ENCODE measurements at places on chromosomes 4 and X.

GRCh38 chr4:123966990-123967769, 570.6 kb downstream of the SPRY1 start:
- no peak for DNase-seq

- DNase-seq, result no peak
These were observed 75.3 kb downstream of the SLIT2 start for GRCh38 chr4:20326977-20327376.

DNA sequence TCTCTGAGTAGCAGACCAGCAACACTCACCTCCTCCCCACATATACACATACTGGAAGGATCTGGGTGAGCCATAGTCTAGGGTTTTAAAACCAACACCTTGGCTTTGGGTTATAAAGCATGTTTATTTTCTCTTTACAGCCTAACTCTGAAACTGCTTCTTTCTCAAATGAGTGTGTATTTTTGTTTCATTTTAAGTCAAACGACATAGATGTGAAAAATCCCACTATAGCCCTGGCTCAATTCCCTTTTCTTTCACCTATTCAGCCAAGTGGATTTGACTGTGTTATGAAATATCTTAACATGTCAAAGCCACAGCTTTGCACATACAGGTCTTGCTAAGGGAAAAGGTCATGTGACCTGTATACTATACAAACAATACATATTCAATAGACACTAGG, 13.8 kb downstream of the NEXMIF start:
- DNase-seq, result no peak

- DNase-seq, result peak; percentile 64
These were observed 170.7 kb downstream of the SLIT2 start for GRCh38 chr4:20422398-20422797.

DNA sequence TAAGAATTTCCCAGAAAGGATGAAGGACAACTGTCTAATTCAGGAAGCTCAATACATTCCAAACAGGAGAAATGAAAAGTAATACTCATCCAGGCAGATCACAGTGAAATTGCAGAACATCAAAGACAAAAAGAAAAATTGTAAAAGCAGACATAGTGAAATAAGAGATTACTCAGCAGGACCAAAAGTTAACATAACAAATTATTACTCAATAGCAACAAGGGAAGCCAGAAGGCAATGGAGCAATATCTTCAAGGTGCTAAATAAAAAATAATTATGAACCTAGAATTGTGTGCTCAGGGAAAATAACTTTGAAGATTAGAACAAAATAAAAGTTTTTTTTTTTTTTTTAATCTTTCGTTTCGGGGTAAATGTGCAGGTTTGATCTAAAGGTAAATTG, 30.5 kb upstream of the ENPP6 start:
- DNase-seq, result no peak

GRCh38 chr4:13907255-13907751, 279.8 kb upstream of the BOD1L1 start:
- DNase-seq, result peak; percentile 76

GRCh38 chr4:97104666-97105065, 1038.6 kb downstream of the STPG2 start:
- DNase-seq, result no peak

DNA sequence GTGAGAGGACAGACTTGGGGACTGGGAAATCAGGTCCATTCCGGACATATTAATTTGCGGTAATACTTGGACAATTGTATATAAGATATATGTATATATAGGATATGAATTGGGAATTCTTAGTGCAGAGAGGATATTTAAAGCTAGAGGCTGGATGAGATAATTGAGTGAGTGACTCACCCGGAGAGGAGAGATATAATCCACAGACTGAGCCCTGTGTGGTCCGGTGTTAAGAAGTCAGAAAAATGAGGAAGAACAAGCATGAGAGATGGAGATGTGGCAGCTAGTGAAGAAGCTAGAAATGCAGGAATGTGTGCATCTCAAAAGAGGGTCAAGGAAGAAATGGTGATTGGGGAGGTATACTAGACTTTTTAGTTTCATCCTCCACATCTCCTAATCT, 336.2 kb downstream of the SLC7A11 start:
- DNase-seq, result no peak

DNA sequence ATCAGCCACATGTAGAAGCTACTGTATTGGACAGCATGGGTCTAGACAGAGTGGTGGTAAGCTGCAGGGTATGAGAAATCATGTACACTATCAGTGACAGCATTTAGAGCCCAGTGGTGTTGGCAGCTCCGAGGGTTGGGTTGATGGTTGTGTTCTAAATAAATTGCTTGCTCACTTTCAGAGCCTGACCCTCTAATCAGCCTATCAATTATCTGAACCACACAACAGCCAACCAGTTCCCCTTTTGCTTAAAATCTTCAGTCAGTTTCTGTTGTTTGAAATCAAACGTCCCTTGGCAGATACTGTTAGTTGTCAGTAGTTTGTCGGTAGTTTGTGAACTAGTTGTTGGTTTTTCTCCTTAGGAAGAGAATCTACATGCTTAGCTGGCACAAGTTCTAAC, 99.8 kb upstream of the RAI2 start:
- DNase-seq, result no peak

GRCh38 chr4:177384856-177385397, 57.3 kb downstream of the AGA start:
- DNase-seq, result no peak

DNA sequence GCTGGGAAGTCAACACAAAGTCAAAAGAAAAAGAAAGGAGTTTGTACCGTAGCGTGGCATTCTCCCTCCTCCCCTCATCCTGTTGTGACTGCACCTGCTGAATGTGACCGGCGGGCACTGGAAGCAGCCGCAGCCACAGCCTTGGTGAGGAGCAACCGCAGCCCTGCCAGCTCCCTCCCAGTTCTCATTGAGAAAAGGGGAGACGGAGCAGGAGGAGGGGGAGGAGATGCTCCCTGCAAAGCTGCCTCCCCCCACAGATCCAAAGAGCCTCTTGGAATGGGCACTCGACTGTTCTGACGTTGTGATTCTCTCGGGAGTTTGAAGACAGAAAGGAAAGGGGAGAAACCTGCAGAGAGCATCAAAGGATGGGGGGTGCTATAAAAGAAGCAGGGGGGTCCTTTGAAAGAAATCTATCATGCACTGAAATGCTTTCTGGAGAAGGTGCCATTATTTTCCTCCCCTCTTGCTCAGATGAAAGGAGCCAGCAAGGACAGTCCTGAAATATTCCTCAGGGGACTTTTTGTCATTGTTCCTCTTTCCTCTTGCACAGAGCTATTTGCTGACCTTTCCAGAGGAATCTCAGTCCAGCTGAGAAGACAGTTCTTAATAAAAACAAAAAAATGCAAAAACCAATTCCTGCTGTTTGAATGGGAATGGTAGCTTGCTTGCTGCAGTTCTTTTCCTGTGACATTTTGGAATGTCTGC, 429.7 kb downstream of the MAPK10 start:
- no peak for DNase-seq

DNA sequence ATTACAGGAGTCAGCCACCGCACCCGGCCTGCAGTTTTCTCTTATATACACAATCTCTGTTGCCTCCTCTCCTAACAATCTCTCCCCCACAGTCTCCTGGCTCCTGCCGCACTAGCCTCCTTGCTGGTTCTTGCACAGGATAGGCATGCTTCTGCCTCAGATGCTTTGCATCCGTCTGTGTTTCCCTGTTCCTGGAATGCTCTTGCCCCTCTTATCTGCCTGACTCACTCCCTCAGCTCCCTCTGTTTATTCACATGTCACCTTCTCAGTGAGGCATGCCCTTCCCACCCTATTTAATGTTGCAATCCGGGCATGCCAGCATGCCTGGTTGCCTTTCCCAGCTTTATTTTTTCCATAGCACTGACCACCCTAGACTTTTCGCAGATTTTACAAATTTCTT, 161.9 kb downstream of the PHF8 start:
- DNase-seq, result no peak

DNA sequence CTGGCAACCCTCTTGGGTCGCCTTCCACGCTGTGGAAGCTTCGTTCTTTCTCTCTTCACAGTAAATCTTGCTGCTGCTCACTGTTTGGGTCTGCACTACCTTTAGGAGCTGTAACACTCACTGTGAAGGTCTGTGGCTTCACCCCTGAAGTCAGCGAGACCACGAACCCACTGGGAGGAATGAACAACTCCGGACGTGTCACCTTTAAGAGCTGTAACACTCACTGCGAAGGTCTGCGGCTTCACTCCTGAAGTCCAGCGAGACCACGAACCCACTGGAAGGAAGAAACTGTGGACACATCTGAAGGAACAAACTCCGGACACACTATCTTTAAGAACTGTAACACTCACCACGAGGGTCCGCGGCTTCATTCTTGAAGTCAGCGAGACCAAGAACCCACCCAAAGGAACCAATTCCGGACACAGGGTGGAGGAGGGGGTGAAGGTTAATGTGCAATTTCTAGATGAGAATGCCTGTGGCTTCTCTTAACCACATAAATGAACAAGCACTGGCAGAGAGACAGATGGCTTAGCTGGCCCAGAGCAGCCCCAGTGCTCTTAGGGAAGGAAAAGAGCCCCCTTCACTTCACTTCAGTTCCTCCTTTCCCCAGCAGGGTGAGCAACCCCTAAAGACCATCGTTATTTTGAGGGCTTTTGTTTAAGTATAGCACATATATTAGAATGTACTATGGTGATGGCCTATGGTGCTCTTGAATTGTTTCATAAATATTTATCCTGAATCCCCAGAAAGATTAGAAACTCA, 73.0 kb downstream of the LUZP4 start:
- no peak for DNase-seq

DNA sequence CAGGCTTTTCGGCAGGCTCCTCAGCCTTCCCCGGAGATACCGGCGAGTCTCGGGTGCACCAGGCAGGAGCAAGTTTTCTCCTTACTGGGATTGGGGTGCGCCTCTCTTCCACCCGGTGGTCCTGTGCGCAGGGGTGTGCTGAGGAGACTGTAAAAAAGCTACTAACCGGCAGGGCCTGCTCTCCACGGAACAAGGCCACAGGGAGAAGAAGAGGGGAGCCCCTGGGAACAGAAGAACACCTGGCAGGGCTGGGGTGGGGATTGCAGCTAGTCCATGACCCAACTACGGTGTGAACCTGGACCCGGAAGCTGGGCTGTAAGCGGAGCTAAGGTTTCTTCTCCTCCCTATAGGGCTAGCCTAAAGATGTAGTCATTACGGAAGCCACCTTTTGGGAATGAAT, 17.7 kb upstream of the ZIC3 start:
- DNase-seq, result no peak

- DNase-seq, result no peak
These were observed 2184.4 kb upstream of the AGA start for GRCh38 chr4:179626687-179627086.

GRCh38 chr4:10096201-10096977, 20.2 kb downstream of the WDR1 start:
- DNase-seq, result peak; percentile 84

DNA sequence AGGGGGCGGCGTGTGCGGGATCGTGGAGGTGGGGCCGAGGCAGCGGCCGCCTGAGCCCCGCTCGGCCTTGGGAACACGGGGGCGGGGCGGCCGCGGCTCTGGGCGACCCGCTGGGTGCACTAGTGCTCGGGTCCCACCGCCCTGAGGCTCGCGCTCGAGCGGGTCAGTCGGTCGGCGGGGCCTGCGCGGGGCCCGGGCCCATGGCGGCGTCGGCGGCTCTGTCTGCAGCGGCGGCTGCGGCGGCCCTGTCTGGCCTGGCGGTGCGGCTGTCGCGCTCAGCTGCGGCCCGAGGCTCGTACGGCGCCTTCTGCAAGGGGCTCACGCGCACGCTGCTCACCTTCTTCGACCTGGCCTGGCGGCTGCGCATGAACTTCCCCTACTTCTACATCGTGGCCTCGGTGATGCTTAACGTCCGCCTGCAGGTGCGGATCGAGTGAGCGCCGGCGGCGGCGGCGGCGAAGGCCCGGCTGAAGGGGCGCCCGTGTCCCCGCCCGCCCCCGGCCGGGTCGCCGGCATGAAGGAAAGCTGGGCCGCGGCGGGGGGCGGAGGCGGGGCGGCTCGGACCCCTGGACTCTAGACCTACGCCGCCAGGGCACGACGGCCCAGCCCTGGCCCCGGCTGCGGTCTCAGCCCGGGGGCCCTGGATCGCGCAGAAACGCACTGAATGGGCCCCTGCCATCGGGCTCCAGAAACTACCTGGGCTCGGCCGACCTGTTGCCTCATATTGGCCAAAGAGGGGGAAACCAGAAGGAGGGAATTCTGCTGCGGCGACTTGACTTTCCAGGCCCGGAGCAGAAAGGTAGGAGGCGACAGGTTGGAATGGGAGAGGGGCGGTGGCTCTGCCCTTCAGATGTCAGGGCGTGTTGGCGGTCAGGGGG, at the start of gene SMIM10L2A:
Gene SMIM10L2A, plus strand, starts transcription at position 13 of the 878 bp plus-strand sequence. Its CDS starts 188 bp downstream, at position 201.
- DNase-seq, result no peak

DNA sequence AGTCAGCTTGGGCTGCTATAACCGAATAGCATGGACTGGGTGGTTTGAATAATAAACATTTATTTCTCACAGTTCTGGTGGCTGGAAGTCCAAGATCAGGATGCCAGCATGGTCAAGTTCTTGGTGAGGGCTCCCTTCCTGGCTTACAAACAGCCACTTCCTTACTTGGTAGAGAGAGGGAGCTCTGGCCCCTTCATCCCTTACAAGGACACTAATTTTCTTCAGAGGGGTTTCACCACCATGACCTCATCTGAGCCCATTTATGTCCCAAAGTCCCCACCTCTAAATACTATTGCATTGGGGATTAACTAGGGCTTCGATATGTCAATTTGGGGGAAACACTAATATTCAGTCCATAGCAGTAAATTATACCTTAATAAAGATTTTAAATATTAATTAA, 61.8 kb downstream of the CLNK start:
- no peak for DNase-seq

DNA sequence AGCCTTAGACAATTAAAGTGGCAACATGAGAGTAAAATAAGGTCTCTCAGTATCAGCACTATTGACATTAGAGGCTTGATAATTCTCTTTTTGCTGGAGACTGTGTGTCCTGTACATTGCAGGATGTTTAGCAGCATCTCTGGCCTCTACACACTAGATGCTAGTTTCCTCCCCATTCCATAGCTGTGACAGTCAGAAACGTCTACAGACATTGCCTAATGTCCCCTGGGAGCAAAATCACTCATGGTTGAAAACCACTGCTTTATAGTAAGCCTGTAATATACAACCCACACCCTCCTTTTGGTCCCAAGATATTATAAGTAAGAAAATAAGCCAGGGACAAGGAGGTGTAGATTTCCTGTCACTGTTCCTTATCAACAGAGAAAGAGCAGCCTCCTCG, 166.0 kb downstream of the FRMPD4 start:
- DNase-seq, result no peak

GRCh38 chr4:28004520-28004919, 1143.9 kb downstream of the STIM2 start:
- DNase-seq, result no peak
